Stimulated activated CD4-positive, alpha-beta T cell treated with anti-CD3 and anti-CD28 coated beads, Interleukin-1b, Interleukin-23, amount 100 ng/mL, for 1 hour (primary cell): ENCODE measurements at places on chromosomes 13 and 19.

- DNase-seq = no peak
Observed at GRCh38 chr13:59094181-59094580, 1069.5 kb downstream of the DIAPH3 start.

DNA sequence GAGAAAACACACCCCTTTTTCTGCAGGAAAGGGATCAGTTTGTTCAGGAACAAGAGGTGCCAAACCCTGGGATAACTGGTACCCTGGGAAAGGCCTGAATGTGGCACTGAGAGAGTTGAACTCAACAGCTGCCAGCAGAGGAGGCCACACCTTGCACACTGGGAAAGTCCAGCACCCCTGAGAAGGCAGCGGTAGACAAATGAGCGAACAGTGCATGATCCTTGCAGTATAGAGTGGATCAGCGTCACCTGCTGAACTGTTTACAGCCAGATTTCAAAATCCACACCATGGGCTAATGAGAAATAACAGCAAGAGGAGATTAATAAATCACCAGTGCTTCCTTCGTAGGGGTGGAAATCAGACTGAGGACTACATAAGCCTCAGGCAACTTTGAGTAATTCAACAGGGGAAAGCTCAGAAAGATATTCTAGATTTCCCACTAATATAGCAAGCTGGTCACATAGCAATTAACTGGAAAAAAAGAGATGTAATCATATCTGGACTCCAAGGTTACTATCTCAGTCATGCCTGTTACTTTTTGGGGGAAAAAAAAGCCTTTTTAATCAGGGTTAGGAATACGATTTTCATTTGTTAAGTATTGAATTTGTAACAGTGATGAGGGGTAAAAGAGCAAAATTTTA lies 52.0 kb downstream of the DCT start:
- no peak for DNase-seq

DNA sequence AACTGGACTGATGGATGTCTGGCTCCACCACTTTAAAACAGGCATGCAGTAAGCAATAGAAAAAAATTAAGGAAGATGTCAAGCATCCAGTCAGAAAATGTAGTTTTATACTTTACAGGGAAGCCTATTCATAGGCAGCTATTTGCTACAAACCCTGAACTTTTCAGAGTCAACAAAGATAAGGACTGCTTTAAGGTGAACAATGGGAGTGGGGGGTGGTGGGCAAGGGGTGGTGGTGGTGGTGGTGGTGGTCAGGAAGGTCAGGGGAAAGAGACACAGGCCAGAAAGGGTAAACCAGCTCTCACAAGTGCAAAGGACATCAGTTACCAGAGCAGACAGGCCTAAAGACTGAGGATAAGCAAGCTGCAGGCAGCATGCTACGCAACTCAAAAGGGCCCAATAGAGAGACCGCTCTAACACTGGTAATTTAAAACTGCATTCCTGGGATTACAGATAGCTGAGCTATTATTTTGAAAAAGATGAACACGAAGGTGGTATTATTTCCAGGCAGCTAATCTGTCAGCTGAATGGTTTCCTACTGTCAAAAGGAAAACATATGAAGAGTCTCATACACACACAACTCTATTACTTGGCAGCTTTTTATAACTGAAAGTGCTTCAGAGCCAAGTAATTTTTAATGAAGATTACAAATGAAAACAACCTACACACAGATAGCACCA lies 14.8 kb downstream of the BRD4 start:
- no peak for DNase-seq

DNA sequence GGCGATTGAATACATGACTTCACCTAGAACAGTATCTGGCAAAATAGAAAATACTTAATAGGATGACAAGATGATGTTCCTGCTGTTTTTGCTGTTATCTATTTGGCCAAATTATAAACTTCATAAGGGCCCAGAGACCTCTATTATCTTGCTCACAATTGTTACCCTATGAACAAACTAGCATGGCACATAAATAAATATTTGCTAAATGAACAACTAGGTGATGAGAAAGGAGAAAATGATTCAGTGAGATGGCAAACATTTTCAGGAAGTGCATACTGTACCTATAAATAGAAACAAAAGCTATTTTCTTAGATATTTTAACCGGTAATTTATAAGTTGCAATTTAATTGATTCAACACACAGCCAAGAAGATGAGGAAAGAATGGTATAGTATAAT lies 78.4 kb downstream of the FAM216B start:
- DNase-seq = no peak

DNA sequence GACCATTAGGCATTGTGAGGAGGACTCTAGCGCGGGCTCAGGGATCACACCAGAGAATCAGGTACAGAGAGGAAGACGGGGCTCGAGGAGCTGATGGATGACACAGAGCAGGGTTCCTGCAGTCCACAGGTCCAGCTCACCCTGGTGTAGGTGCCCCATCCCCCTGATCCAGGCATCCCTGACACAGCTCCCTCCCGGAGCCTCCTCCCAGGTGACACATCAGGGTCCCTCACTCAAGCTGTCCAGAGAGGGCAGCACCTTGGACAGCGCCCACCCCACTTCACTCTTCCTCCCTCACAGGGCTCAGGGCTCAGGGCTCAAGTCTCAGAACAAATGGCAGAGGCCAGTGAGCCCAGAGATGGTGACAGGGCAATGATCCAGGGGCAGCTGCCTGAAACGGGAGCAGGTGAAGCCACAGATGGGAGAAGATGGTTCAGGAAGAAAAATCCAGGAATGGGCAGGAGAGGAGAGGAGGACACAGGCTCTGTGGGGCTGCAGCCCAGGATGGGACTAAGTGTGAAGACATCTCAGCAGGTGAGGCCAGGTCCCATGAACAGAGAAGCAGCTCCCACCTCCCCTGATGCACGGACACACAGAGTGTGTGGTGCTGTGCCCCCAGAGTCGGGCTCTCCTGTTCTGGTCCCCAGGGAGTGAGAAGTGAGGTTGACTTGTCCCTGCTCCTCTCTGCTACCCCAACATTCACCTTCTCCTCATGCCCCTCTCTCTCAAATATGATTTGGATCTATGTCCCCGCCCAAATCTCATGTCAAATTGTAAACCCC lies 2.8 kb upstream of the CEACAM5 start:
- no peak for DNase-seq

GRCh38 chr13:96903085-96903484 lies 91.2 kb downstream of the OXGR1 start:
- DNase-seq = no peak

DNA sequence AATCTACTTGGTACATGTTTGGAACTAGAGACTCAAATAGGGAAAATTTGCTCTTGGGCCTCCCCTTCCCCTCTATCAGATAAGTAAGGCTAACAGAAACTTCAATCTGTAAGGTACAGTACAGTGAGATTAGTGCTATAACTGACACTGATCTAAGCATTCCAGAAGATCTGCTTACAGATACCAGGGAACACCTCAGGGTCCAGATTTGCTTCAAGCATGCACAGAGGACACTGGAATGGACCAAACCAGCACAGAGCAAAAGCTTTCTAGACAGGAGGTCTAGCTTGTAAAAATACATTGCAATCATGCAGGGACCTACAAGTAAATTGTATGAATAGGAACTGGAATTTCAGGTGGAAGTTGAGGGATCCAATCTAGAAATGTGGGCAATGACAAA lies 16.4 kb downstream of the DIAPH3 start:
- DNase-seq = no peak

DNA sequence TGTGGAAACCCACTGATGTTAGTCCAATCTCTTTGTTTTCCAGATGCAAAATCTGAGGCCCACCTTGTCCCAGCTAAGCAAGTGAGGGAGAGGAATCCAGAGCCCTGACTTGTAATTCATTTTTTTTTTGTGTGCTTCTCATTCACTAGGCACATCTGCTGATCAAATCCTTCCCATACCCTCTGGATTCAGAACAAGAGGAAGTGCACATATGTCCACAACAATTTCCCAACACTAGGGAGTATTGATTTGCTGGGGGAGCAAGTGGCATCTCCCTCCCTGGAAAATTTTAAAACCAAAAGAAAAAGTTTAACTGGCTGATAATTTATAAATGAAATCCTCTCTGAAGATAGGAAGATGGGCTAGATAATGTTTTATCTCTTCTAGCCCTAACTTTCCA lies 94.6 kb upstream of the RFC3 start:
- DNase-seq = no peak

GRCh38 chr19:10408511-10409283 lies 5.4 kb upstream of the CDC37 start:
- DNase-seq = no peak

DNA sequence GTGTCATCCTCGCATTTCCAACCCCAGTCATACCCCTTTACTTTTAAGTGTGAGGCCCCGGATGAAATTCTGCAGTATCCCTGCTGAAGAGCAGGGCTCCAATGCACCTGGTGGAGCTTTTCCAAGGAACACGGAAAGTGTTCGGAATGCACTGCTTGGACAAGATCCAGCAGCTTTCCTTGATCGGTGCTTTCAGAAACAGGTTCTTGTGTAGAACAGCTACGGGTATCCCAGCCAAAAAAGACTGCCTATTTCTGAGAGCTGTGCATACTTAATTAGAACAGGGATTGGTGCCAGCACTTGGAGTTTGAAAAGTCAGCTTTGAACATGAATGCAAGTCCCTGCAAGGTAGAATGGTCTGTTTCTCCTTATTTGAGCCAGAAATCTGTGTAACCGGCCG lies 87.2 kb upstream of the C1QTNF9B start:
- no peak for DNase-seq

DNA sequence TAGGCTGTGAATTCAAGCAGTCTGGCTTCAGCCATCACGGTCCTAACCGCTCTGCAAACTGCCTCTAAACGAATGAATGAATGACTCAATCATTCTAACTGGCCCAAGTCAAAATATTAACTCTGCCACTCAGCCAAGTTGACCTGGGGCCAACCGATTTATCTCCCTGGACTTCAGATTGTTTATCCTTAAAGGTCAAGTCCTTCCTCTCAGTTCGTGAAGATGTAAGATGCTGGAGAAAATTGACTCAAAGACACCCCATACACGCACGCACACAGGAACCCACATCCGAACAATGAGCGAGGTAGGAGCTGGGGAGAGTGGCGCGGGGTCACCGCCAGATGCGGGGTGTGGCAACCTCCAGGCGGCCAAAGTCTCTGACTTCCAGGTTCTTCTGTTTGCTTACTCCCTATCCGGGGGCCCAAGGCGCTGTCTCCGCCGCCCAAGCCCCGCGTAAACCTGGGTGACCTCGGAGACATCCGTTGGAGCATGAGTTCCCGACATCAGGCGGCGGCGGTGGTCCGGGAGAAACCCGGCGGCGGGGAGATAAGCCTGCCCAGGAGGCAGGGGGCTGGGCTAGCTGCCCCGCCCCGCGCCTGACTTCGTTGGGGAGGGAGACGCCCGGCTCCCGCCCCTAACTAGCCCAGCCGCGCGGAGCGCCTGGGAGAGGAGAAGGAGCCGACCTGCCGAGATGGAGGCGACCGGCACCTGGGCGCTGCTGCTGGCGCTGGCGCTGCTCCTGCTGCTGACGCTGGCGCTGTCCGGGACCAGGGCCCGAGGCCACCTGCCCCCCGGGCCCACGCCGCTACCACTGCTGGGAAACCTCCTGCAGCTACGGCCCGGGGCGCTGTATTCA lies at the start of gene CYP2S1:
CYP2S1 (plus strand) TSS at position 646 of the 856 bp plus-strand sequence; CDS start at position 692, 46 bp downstream.
- no peak for DNase-seq

- no peak for DNase-seq
Observed at GRCh38 chr19:18340990-18341868, 831 bp downstream of the PGPEP1 start.

GRCh38 chr13:23777575-23777870 lies 111.7 kb downstream of the MIPEP start:
- no peak for DNase-seq

- no peak for DNase-seq
Observed at GRCh38 chr13:71477735-71478134, 389.3 kb downstream of the DACH1 start.

GRCh38 chr13:52848455-52849195 lies at the start of gene PCDH8:
PCDH8 (minus strand) TSS chr13:52848640; CDS start chr13:52848436, 204 bp downstream.
- DNase-seq = no peak

DNA sequence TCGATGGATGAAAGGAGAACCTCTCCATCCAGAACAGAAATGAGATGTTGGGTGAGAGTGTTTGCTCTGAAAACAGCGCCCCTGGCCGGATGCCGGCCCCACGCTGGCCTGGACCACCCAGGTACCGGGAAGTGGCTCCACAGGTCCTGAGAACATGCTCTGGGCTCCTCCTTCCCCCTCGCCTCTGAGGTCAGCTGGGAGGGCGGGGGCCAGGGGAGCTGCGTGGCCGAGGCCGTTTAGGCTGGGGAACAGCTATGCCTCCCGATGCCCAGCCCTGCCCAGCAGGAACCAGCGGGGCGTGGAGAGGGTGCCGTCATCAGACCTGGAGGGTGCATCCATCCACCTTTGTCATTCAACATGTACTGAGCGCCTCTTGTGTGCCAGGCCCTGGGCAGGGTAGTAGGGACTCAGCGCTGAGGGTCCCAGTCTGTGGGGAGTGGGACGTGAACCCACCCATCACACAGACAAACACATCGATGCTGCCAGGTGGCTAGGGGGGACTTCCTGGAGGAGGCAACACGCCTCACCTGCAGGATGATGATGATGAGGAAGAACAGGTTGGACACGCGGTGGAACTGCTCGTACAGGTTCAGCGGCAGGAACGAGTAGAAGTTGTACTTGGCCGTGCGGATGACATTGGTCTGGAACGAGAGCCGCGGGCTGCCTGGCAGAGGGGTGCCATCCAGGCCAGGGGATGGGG lies 4.2 kb downstream of the ATP8B3 start:
- DNase-seq = no peak

GRCh38 chr13:37701306-37701705 lies 102.7 kb upstream of the POSTN start:
- DNase-seq = no peak
